ENCODE measurements at places on chromosomes 3 and 15.

DNA sequence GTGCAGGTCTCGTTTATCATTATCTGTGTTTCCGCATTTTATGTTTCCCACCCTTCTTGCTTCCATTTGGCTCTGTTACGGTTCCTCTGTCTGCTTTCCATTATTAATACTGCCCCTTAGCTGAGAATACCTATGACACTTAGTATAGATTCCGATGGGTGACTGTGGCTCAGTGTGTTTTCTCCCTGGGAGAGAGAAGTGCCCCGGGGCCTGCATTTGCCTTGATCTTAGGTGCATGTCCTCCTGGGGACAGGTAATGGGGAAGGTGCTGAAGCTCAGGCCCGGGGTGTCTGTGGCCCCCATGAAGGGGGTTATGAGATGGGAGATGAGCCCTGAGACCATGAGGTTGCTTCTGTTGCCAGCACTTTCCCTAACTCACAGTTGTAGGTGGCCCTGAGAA lies 43.4 kb upstream of the PCSK6 start:
- H3K4me1 ChIP-seq: peaks cover 12% of the 10 kb centered on the region
- no peak for DNase-seq
- H3K27me3 ChIP-seq: no peaks in the 10 kb centered on the region
- H3K4me3 ChIP-seq: no peak overlapping the region
- H3K36me3 ChIP-seq: no peaks in the 10 kb centered on the region
- no peak overlapping the region for H3K27ac ChIP-seq

GRCh38 chr3:16146015-16146730 lies 28.3 kb upstream of the GALNT15 start:
- no peak overlapping the region for H3K4me3 ChIP-seq
- H3K36me3 ChIP-seq: no peaks in the 10 kb centered on the region
- H3K27me3 ChIP-seq: no peaks in the 10 kb centered on the region
- DNase-seq: no peak
- no peak overlapping the region for H3K27ac ChIP-seq

DNA sequence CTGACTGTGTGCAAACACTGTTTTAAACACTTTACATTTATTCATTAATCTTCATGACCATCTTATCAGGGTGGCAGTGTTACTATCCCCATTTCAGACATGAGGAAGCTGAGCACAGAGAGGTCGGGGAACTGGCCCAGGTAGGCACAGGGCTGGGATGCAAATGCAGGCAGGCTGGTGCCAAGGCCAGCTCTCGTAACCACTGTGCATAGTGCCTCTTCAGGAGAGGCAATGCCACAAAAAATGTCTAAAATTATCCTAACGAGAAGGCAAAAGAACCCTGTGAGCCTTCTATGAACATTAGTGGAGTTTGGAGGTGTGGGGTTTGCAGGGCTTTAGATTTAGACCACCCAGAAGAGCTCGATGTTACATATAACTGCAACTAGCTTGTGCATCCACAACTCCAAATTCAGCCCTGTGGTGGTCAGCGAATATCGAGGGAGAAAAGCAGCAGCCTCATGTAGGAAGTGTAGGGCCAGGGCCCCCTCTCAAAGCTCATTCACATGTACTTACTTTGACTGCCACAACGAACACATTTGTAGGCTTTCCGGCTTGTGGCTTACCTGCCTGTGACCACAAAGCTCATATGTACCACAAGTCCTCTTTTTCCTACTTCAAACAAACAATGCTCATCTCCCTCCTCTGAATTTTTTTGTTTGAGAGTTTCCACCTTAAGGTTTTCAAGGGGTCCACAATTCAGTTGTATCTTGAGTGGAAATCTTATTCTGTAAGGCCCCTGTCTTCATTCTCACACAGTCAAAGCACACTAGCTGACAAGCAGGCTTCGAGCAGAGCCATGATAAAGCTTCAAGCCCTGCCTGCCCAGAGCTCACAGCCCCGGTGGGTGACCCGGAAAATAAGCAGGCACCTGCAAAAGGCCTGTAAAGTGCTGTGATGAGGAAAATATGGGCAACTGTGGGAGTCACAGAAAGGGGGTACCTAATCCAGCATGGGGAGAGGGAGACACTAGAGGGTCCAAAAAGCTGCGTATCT lies 722.9 kb upstream of the CFAP20DC start:
- DNase-seq: no peak
- H3K27me3 ChIP-seq: no peaks in the 10 kb centered on the region
- H3K27ac ChIP-seq: no peak overlapping the region
- no peaks in the 10 kb centered on the region for H3K36me3 ChIP-seq
- no peak overlapping the region for H3K4me3 ChIP-seq
- peaks cover 32% of the 10 kb centered on the region for H3K4me1 ChIP-seq

GRCh38 chr3:35404571-35404970 lies 234.8 kb upstream of the ARPP21 start:
- H3K27ac ChIP-seq: no peak overlapping the region
- DNase-seq: no peak
- H3K36me3 ChIP-seq: no peaks in the 10 kb centered on the region
- H3K4me3 ChIP-seq: no peak overlapping the region
- no peaks in the 10 kb centered on the region for H3K4me1 ChIP-seq

- peaks cover 10% of the 10 kb centered on the region for H3K27me3 ChIP-seq
- H3K27ac ChIP-seq: no peak overlapping the region
- H3K36me3 ChIP-seq: no peaks in the 10 kb centered on the region
These were observed 95.6 kb upstream of the TOPAZ1 start for GRCh38 chr3:44146073-44146472.

- H3K27me3 ChIP-seq: no peaks in the 10 kb centered on the region
- no peak overlapping the region for H3K4me3 ChIP-seq
- H3K4me1 ChIP-seq: no peaks in the 10 kb centered on the region
- DNase-seq: no peak
- H3K27ac ChIP-seq: no peak overlapping the region
- H3K36me3 ChIP-seq: no peaks in the 10 kb centered on the region
These were observed 71.5 kb downstream of the LDHAL6B start for GRCh38 chr15:59278120-59278519.

DNA sequence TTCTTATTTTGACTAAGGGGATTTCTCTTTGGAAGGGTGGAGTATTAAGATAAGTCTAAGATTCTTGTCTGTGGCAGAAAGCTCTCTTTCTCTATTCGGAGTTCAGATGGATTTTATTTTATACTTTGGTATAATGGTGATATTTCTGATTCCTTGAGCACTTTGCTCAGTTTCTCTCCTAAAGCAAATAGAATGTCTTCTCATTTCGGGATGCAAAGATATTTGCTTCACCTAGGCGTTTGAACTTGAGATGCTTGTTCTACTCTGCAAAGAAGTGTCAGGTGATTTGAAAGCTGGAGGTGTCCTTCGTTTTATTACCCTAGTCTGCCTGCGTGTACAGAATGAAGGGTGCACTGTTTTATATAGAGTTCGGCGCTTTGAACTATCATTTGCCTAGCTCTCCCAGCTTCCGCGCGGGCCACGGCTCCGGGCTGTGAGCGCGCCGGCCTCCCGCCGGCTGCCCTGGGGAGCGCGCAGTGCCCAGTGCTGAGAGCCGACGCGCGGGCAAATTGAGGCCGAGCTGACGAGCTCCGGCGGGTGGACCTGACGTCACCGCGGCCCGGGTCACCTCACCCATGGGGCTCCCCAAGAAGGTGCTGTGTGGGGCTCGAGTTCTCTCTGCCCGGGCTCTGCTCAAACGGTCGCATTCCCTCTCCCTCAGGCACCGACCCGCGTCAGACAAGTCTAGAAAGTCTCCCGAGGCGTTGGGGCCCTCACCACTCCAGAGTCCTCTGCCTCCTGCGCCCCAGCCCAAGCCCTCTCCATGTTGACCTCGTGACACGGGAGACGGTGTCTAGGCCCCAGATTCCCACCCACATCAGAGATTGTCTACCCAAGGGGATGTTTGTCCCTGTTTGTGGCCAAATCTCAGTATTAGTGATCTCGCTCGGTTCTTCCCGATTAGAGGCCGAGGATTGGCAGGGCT lies 7.5 kb downstream of the SOX2 start:
- DNase-seq: no peak
- no peaks in the 10 kb centered on the region for H3K27me3 ChIP-seq
- H3K27ac ChIP-seq: peak overlapping the region; percentile 99
- peaks cover 32% of the 10 kb centered on the region for H3K36me3 ChIP-seq
- H3K4me3 ChIP-seq: peak overlapping the region; percentile 98
- H3K4me1 ChIP-seq: peaks cover 72% of the 10 kb centered on the region

DNA sequence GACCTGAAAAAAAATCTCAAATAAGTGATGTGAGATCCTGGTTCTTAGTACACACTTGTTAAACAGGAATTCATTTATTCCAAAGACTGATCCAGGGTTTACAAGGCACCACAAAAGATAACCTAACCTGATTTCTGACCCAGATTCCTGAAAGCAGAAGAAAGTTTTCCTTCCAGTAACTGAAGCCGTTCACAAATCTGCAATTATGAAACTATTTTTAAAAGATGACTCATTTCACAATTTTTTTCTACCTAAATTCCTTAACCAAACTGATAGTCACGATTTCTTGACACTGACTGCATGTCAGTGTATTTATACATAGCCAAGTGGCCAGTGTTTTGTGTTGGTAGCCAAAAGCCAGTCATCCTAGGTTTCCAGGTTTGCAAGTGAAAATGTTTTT lies 17.1 kb downstream of the SLC9A9 start:
- H3K4me3 ChIP-seq: no peak overlapping the region
- no peaks in the 10 kb centered on the region for H3K36me3 ChIP-seq
- H3K27ac ChIP-seq: no peak overlapping the region
- no peak for DNase-seq
- H3K27me3 ChIP-seq: no peaks in the 10 kb centered on the region
- H3K4me1 ChIP-seq: no peaks in the 10 kb centered on the region

GRCh38 chr15:68056097-68056865 lies 2.2 kb downstream of the PIAS1 start:
- H3K4me1 ChIP-seq: peaks cover 48% of the 10 kb centered on the region
- no peak overlapping the region for H3K27ac ChIP-seq
- H3K27me3 ChIP-seq: no peaks in the 10 kb centered on the region
- H3K4me3 ChIP-seq: peak overlapping the region; percentile 98
- H3K36me3 ChIP-seq: no peaks in the 10 kb centered on the region
- peak; percentile 21 for DNase-seq

DNA sequence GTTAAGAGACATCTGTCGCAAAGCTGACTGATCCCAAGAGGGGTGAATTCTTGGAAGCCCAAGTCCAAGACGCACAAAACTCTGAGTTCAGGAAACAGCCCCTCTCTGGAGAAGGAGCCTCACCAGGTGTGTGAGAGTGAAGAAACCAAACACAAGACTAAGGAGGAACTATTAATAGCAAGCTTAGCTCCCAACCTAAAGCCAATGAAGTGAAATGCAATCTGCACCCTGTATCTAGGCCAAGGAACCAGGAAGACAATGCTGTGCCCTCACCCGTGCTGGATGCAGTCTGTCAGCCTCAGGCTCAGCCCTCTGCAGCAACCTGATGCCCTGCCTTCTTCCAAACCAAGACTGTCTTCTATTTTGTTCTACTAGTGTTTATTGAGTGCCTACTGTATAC lies 22.5 kb upstream of the THBS1 start:
- H3K4me1 ChIP-seq: peaks cover 12% of the 10 kb centered on the region
- H3K4me3 ChIP-seq: no peak overlapping the region
- no peaks in the 10 kb centered on the region for H3K27me3 ChIP-seq
- no peaks in the 10 kb centered on the region for H3K36me3 ChIP-seq
- no peak for DNase-seq

GRCh38 chr15:64452988-64453688 lies 7.2 kb upstream of the ZNF609 start:
- H3K27me3 ChIP-seq: no peaks in the 10 kb centered on the region
- H3K36me3 ChIP-seq: no peaks in the 10 kb centered on the region
- DNase-seq: peak; percentile 18
- H3K27ac ChIP-seq: peak overlapping the region; percentile 75

GRCh38 chr3:190217081-190217480 lies 96.4 kb upstream of the P3H2 start:
- H3K27me3 ChIP-seq: no peaks in the 10 kb centered on the region
- no peak overlapping the region for H3K27ac ChIP-seq
- no peaks in the 10 kb centered on the region for H3K4me1 ChIP-seq
- H3K4me3 ChIP-seq: no peak overlapping the region

DNA sequence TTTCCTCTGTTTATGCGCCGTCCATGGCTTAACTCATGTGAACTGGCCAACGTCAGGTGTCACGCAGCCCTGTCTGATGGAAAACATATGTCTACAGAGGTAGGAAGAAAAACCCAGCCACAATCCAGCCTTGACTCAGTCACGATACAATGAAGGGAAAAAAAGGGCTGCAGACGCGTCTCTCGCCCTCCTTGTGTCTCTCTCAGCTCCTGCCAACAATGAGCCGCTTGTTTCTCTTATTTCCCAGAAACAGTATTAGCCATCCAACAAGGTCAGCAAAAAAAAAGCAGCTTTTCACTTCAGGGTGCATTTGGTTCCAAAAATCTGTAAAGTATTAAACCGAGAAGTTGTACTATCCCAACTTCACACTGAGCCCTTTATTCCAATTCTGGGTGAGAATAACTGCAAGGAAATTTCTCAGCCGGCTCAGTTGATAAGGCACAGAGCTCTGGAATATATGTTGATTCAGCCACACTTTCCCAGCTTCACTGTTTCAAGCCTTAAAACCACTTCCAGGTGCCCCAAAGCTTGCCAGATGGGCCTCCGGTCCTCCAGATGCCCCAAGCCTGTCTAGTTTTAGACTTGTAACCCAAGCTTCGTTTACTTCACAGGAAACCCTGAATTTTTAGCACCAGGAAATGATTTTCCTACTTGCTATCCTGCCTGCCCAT lies 79.4 kb downstream of the TM4SF4 start:
- peaks cover 29% of the 10 kb centered on the region for H3K4me1 ChIP-seq
- no peaks in the 10 kb centered on the region for H3K36me3 ChIP-seq
- DNase-seq: no peak
- peak overlapping the region; percentile 64 for H3K27ac ChIP-seq
- H3K27me3 ChIP-seq: no peaks in the 10 kb centered on the region
- H3K4me3 ChIP-seq: no peak overlapping the region

GRCh38 chr15:70517194-70517590 lies 246.2 kb downstream of the UACA start:
- H3K4me1 ChIP-seq: no peaks in the 10 kb centered on the region
- no peaks in the 10 kb centered on the region for H3K36me3 ChIP-seq
- no peak overlapping the region for H3K4me3 ChIP-seq
- H3K27ac ChIP-seq: no peak overlapping the region
- H3K27me3 ChIP-seq: no peaks in the 10 kb centered on the region
- no peak for DNase-seq

GRCh38 chr15:99345832-99346462 lies 94.7 kb downstream of the LRRC28 start:
- no peak for DNase-seq
- no peaks in the 10 kb centered on the region for H3K27me3 ChIP-seq
- H3K36me3 ChIP-seq: no peaks in the 10 kb centered on the region
- H3K4me1 ChIP-seq: no peaks in the 10 kb centered on the region
- H3K4me3 ChIP-seq: no peak overlapping the region

DNA sequence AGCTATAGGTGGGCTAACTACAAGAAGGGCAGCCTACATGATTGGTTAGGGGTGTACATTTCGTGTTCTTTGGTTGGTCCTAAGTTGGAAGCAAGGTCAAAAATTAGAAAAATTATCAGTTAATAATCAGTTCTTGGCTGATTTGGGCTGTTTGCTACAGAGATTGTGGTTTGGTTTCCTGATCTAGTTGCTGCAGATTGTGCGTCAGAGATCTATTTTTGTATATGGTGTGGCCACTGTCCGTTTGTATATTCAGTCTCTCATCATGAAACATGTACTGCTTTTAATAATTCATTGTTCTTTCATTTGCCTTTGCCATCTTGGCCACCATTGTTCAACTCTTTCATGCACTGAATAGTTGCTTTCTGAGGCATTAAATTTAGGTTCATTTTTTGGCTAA lies 80.9 kb downstream of the LRRC3B start:
- H3K4me3 ChIP-seq: no peak overlapping the region
- DNase-seq: no peak
- peaks cover 8% of the 10 kb centered on the region for H3K4me1 ChIP-seq
- no peaks in the 10 kb centered on the region for H3K27me3 ChIP-seq
- no peaks in the 10 kb centered on the region for H3K36me3 ChIP-seq
- H3K27ac ChIP-seq: no peak overlapping the region

GRCh38 chr3:175426805-175427204 lies 567.7 kb downstream of the NAALADL2 start:
- no peak overlapping the region for H3K4me3 ChIP-seq
- H3K4me1 ChIP-seq: no peaks in the 10 kb centered on the region
- no peak for DNase-seq
- no peaks in the 10 kb centered on the region for H3K27me3 ChIP-seq

All from neural progenitor cell (in vitro differentiated cells).